ENCODE measurements at places on chromosomes 13 and 19.

- no peak for DNase-seq
These were observed 39.5 kb downstream of the MIPEP start for GRCh38 chr13:23849670-23850069.

GRCh38 chr13:75076476-75076875 is 405.5 kb downstream of the TBC1D4 start:
- no peak for DNase-seq

GRCh38 chr19:46919324-46919723 is 58.5 kb downstream of the ARHGAP35 start:
- DNase-seq, result no peak

DNA sequence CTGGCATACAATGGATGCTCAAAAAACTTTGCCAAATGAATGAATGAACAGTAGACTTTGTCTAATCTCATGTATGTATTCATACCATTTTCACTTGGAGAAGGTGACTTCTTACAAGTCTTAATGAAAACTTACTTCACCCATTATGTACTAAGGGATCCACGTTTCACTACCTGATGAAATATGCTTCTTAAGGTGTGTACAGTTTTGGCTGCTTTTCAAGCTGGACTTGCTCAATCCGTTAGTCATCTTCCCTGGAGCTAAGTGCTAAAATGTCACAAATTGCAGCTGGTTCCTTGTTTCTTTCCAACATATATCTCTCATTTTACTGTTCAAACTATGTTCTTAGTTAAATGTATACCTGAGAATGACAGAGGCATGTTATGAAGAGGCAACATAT is 4.2 kb upstream of the CCNA1 start:
- no peak for DNase-seq

DNA sequence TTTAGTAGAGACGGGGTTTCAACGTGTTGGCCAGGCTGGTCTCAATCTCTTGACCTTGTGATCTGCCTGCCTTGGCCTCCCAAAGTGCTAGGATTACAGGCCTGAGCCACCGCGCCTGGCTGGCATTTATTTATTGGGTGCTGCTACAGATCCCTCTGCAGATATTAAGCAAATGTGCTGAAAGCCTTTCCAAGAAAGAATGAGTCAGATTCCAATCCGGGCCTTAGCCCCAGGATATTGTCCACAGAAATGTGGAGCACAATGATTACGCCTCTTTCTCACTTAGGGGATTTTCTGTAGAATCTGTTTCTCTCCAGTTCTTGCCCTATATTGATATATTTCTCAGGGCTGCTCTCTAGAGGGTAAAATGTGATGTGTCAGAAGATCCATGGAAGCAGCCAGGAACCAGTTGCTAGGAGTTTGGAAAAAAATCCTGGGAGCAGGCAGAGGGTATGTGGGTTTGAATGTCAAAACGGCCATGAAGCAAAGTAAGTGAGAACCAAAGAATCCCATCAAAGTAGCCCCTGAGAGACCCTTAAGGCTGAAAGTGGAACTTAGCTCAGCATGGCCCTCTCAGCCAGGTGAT is 24.8 kb upstream of the IGFL4 start:
- no peak for DNase-seq

DNA sequence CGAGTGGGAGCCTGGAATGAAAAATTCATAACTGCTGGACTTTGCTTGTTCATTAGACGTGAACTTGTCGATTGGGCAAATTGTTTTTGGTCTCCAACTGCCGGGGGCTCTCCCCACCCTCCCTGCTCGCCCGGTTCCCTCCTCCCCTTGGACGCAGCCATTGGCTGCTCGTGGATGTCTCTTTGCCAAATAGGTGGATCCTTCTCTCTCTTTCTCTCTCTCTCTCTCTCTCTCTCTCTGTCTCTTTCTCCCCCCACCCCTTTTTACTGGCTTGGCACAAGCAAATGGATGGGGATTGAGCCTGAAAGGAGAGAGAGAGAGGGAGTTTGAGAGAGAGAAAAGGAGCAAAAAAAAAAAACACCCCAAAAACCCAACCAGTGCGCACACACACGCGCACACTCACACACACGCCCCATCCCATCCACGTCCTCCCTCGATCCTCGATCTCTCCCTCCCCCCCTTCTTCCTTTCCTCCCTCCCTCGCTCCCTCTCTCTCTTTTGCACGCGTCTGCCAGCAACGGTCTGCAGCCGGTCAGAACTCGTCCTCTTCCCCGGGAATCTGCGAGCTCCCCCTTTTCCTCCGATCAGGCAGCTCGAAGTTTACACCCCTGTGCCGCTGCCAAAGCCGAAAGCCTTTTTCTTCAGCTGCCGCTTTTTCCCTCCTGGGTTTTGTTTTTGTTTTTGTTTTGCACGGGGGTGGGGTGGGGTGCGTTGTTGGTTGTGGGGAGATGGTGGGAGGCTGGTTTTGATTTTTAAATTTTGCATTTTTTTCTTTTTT is 27.8 kb downstream of the NFIX start:
- peak; percentile 80 for DNase-seq

DNA sequence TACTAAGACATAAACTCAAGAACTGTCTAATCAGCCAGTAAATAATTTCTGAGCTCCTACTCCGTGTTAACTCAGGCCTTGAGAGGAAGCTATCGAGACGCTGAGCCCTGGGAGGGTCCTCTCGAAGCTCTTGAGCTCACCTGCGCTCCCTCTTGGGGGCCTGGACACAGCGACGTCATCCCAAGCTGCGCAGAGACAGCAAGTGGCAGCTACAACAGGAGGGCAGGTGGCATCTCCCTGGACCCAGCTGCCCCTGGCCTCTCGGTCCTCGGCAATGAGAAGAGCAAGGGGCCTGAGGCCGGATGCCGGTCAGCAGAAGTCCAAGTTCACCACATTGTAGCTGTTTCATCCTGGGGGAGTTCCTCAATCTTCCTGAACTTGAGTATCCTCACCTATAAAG is 30.5 kb upstream of the TUBGCP3 start:
- no peak for DNase-seq

- DNase-seq, result peak; percentile 73
These were observed 40.5 kb downstream of the USP12 start for GRCh38 chr13:27130979-27131623.
